ENCODE measurements at places on chromosomes 3 and 15.

- DNase-seq = no peak
Measured at GRCh38 chr3:121995161-121996137, 26.6 kb downstream of the ILDR1 start.

- DNase-seq = no peak
Measured at GRCh38 chr3:67781871-67782270, 127.5 kb upstream of the SUCLG2 start.

- no peak for DNase-seq
Measured at GRCh38 chr15:65812916-65813315, 20.8 kb upstream of the DENND4A start.

DNA sequence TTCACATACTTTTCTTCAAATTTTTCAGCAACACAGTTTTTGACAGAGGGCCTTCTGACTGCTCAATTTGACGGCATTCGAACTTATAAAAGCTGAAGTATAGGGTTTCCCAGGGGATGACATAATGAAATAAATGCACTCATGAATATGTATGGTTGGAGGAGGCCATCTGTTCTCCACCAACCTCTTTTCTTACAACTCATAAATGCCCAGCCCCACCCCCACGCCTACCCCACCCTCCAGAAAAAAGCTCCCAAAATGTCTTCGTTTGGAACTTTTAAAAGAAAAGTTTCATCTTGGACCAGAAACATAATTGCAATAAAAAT is 211.6 kb upstream of the LRRN1 start:
- DNase-seq = no peak

DNA sequence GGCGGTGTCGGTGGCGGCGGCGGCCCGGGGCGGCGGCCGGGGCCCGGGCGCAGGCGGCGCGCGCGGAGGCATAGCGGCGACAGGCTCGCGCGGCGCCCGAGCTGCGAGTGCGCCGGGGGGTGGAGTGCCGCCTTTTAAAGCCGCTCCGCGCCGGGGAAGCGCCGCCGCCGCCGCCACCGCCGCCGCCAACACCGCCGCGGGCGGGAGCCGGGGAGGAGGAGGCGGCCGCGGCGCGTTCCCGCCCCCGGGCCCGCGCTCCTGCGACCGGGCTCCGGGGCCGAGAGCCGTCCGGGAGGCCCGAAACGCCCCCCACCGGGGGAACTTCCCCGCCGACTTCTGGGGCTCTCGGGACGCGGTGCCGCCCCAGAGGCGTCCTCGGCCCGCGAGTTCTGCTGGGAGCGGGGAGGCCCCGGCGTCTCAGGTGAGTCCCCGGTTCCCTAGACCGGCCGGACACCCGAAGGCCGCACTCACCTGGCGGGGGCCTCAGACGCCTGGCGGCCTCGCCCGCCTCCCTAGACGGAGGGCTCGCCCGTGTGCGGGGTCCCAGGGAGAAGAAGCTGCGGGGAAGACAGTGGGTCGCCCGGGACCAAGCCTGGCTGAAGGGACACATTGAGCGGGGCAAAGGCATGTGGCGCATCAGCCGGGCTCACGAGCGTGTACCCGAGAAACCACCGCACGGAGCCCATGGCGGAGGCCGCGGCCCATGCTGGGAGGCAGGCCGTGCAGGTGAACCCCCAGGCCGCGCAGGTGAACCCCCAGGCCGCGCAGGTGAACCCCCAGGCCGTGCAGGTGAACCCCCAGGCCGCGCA is at the start of gene PCSK6:
PCSK6 (minus strand) TSS at position 109 of the 809 bp plus-strand sequence; CDS start at position 72, 37 bp downstream.
- DNase-seq = no peak

- no peak for DNase-seq
Measured at GRCh38 chr3:170511371-170511770, 74.5 kb downstream of the SLC7A14 start.

- no peak for DNase-seq
Measured at GRCh38 chr3:112966633-112967032, 8.3 kb downstream of the CD200R1 start.

DNA sequence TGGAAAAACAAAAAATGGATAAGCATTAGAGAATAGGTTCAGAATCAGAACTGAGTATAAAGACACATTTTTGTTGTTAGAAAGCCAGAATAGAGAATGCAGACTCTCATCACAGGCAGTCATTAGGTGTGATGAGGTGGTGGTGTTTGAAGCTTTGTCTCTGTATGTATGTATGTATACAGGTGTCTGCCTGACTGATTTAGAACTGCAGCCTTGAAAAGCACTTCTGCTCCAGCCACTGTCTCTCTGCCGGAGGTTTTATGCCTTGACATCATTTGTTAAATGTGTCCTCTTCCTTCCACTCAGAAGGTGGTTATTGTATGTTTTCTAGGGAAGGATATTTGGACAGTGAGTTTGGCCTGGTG is 80.7 kb upstream of the ZBED2 start:
- no peak for DNase-seq

DNA sequence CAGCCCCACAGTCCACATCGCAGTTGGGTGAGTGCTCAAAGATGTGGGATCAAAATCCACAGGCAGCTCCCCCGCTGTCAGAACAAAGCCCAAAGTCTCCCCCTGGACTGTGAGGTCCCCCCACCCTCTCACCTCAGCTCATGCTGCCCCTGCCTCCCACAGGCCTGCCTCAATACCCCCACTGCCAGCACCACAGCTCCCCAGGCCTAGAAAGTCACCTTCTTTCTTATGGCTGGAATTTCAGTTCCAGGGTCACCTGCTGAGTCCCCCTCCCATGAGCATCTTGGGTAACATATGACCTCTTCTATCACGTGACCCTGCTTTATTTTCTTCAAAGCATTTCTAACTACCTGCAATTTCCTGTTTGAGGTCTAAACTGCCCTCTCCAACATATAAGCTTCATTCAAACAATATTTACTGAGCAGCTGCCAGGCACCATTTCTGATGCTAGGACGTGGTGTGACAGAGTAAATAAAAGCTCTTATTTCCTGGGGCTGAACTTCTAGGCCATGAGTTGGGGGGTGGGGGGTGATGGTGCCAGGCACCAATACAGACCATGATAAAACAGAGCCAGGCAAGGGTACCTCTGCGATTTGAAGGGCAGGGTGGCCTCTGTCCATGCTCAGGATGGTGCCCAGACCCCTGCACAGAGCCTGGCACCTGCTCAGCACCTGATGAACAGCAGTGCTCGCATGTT is 2.4 kb upstream of the TMEM89 start:
- DNase-seq = no peak

- DNase-seq = no peak
Measured at GRCh38 chr3:41120460-41120859, 78.8 kb upstream of the CTNNB1 start.

DNA sequence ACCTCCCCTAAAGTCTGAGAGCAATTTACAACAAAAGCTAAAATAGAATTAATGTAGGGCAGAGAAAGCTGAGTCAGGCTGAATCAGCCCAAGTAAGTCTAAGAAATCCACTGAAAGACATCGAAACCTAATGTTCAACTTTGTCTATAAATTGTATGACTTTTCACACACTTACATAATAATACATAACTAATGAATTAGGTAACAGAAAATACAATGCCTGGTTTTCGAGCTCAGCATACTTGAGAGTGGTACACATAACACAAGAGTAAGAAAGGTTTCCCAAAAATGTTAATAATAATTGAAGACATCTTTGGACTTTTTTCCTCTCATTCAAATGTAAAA is 55.3 kb upstream of the VGLL4 start:
- no peak for DNase-seq

DNA sequence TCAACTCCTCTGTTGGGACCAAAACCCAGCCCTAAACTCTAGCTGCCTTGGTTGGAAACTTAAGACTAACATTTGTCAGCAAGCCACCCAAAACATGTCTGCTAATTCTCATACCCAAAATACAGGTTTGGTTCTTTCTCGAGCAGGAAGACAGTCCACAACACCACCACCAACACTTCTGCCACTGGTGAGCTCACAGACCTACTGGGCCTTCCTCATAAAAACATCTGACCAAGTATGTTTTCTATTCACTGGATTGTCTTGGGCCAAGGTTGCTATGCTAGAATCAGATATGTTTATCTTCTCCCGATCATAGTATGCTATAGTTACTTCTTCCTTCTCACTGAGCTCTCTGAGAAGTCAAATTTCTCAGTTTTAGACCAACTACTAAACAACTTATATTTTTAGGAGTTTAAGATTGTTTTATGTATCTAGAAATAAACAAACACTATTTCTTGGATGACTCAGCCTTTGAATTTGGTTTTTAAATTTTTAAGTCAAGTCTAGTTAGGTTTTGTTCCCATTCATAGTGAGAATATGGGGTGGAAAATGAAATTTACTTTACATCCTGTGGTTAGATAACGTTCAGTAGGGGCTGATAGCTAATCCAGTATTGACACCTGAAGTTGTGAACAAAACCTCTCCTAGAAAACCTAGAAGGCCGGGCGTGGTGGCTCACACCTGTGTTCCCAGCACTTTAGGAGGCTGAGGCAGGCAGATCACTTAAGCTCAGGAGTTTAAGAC is 360.5 kb downstream of the RSL24D1 start:
- DNase-seq = no peak

- DNase-seq = no peak
Measured at GRCh38 chr3:194967151-194968117, 281.8 kb downstream of the FAM43A start.

GRCh38 chr3:192816351-192816750 is 89.0 kb upstream of the FGF12 start:
- no peak for DNase-seq

- DNase-seq = no peak
Measured at GRCh38 chr15:69127306-69127705, 33.1 kb upstream of the GLCE start.

GRCh38 chr3:60192297-60193114 is 1058.7 kb downstream of the FHIT start:
- no peak for DNase-seq

GRCh38 chr3:108022256-108023150 is 68.3 kb downstream of the CD47 start:
- DNase-seq = no peak

GRCh38 chr3:179451265-179452175 is at the start of gene GNB4:
Gene GNB4 (minus strand): TSS chr3:179451470. CDS start chr3:179426200, 25,270 bp downstream.
- DNase-seq = no peak

DNA sequence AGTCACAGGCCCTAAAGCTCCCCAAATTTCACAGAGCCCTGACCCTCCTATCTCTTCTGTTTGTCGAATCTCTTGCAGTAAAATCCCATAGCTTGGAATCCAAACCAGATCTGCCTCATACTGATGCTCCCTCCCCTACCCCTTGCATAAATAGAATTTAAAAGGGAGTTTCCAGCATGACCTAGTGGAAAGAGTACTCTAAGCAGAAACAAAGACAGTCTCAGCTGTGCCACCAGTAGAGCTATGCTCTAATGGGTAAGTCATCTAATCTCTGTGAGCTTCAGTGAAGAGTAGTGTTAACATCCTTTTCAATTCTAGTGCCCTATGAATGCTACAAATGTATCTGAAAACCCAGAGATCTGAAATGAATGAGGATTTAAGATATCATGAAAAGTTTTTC is 4.0 kb upstream of the SLC12A1 start:
- DNase-seq = no peak

DNA sequence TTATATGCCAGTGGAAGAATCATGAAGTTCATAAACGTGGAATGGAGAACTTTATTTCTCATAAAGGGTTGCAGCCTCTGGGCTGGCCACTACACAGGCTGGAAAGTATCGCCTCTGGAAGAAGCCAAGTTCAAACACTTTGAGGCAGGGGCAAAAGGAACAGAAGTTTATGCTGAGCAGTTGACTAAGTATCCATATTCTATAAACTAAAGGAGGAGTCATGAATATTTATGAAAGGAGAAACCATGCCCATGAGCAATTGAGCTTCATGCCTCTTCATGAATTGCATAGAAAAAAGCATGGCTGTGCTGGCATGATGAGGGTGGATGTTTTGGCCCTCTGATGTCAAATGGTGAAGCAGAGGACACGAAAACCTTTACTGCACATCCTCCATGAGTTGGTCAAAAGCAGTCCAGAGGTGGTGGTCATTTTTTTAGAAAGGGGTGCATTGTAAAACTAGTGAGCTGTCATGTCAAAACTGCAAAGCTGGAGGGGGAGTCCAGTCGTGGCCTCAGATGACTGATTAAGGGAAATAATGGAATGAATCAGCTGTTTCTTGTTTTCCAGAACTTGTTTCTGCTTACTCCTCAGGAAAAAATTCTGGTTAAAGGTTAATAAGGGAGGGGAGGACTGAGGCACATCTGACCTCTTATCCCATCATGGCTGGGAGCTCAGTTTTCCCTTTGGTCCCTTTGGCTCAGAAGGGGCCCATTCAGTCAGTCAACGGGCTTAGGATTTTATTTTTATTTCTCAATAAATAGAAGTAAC is 276.7 kb downstream of the CHL1 start:
- no peak for DNase-seq

DNA sequence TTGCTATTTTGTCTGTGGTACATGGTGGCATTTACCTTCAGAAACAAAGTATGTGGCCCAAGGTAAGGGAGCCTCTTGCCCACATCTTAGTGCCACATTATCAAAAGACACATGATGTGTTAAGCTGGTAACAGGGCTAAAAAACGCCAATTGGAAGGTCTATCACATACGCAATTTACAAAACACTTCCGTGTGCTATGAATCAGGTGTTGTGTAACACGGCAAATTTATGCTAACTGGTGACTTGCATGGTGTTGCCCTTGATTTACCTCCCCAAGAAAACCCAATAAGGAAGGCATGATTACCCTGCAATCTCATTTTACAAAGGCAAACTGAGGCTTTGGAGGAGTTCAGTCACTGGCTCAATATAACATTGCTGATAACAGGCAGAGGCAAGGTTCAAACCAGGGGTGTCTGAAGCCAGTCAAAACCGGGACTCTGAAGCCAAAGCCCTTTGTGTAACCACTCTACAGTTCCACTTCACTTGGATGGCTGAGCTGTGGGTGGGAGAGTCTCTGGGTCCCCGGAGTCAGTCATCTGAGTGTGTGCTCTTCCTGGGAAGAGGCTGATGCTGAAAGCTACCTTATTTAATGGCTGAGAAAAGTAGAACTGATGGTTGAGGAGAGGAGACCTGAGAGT is 103.9 kb upstream of the BCL6 start:
- DNase-seq = no peak

DNA sequence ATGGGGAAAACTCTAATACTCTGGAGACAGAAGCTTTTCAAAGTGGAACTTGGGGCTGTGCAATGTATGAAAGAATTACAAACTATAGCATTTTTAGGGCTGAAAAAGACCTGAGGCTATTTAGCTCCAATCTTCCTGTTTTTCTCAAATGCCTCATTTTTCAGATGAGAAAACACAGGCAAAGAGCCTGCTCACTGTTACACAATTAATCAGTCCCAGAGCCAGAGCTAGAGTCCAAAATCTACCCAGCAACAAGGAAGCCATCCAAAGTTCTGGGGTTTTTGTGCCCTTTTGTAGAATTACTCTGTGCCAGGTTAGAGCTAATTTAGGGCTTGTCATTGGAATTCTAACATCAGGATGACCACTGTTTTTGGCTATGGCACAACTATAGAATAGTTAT is 45.5 kb downstream of the GPR149 start:
- no peak for DNase-seq

DNA sequence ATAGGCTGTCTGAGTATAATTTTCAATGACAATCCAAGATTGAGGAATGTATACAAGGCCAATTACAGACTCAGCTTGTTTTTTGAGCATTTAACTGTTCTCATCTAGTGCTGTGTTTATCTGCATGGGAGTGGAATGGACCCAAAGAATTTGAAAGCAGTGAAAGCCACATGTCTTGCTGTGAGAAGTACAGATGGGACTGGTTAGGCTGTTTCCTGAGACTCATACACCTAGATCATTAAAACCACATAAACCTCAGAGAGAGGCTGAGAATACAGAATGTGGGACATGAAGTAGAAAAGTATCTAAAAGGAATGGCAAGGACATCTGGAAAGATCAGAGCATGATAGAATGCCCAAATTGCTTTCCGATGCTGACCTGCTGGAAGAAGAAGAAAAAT is 224.6 kb downstream of the NLGN1 start:
- DNase-seq = no peak

- DNase-seq = no peak
Measured at GRCh38 chr3:127796045-127796830, 26.1 kb downstream of the MGLL start.
